Glomerular endothelial cell (primary cell): ENCODE measurements at places on chromosomes 5 and 9. TPM values are rescaled to one million over a fixed set of nuclear protein-coding genes. Genes with fewer than 3 reads are reported as not detected.

TLX3 gene
- total RNA-seq, result not detected in 2 replicates

FBP2 gene
- total RNA-seq, result not detected in 2 replicates

EHMT1 gene
- total RNA-seq, result 61.3 and 96.9 TPM in 2 replicates

SERF1A gene
- total RNA-seq, result 1.2 and 9.4 TPM in 2 replicates

SPATA31E1 gene
- total RNA-seq, result not detected in 2 replicates

HACD4 gene
- total RNA-seq, result 2.0 and 2.8 TPM in 2 replicates

PITX1 gene
- not detected in 2 replicates for total RNA-seq

HTR4 gene
- total RNA-seq, result not detected in 2 replicates

ENHO gene
- total RNA-seq, result not detected in 2 replicates

IPO11 gene
- 57.6 and 67.6 TPM in 2 replicates for total RNA-seq

LRRC70 gene
- 27.5 and 29.4 TPM in 2 replicates for total RNA-seq

SLC25A2 gene
- total RNA-seq, result 0.76 TPM in 1 of 2 replicates, not detected in the other

SPATA31C1 gene
- total RNA-seq, result not detected in 2 replicates

BHMT2 gene
- 0.76 TPM in 1 of 2 replicates, not detected in the other for total RNA-seq

CANX gene
- 446 and 509 TPM in 2 replicates for total RNA-seq

PPP3R2 gene
- total RNA-seq, result not detected in 2 replicates

SLC45A2 gene
- total RNA-seq, result not detected in 2 replicates

TNFSF8 gene
- not detected in 2 replicates for total RNA-seq

POU5F2 gene
- total RNA-seq, result 0.97 and 2.7 TPM in 2 replicates

ACSL6 gene
- total RNA-seq, result not detected in 2 replicates

ITGA1 gene
- total RNA-seq, result 51.2 and 61.0 TPM in 2 replicates

CMYA5 gene
- under 0.01 and 0.06 TPM in 2 replicates for total RNA-seq

EPB41L4A gene
- total RNA-seq, result 26.5 and 33.8 TPM in 2 replicates

IL13 gene
- total RNA-seq, result not detected in 2 replicates

KIAA0825 gene
- total RNA-seq, result 2.9 and 3.0 TPM in 2 replicates

BAAT gene
- not detected in 2 replicates for total RNA-seq

SLC30A5 gene
- total RNA-seq, result 35.2 and 43.3 TPM in 2 replicates

CCL27 gene
- total RNA-seq, result not detected in 2 replicates

BASP1 gene
- 57.8 and 85.2 TPM in 2 replicates for total RNA-seq

PCDHB9 gene
- total RNA-seq, result 0.15 and 0.41 TPM in 2 replicates
